ENCODE measurements at places on chromosomes 1 and 21.
A peak's percentile ranks its signal among the peaks of the same experiment; 100 is the strongest.

GRCh38 chr1:116078699-116079223 is 32.4 kb upstream of the MAB21L3 start:
- no peak for DNase-seq

- DNase-seq = peak; percentile 73
Observed at GRCh38 chr1:29235955-29236711, at the start of gene PTPRU. Gene PTPRU, plus strand, starts transcription at chr1:29236522. Its CDS starts 123 bp downstream, at chr1:29236645.

- DNase-seq = no peak
Observed at GRCh38 chr1:246291127-246291526, 216.0 kb downstream of the SMYD3 start.

DNA sequence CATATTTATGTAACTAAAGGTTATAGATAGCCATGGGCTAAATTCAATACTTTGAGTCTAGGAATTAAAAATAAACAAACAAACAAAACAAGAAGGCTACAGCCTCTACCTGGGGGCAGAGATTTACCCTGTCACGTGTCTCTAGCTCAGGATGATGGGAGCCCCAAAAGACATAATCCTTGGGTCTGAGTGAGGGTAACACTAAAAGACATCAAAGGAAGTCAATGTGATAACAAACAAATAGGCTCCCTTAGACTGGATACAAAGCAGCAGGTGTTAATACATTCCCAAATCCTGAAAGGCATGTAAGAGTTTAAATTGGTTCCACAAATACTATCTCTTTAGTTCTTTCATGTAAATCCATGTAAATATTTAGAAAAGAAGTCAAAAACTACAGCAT is 10.7 kb downstream of the MYSM1 start:
- no peak for DNase-seq

DNA sequence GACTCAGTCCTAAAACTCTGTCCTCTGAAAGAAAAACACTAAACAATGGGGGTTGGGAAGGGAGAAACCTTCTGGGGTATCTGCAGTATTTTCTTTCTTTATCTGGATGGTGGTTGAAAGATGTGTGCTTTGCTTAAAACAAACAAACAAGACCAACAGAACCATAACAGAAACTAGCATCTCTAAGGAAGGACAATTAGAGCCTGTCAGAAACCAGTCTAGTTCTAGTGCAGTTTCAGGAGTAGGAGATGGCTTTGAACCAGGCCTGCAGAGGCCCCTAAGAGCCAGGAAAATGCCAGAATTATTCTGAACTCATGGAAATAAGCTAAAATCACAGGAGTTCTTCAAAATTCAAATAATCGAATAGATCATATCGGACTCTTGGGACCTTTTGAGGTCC is 18.5 kb downstream of the ILDR2 start:
- no peak for DNase-seq

GRCh38 chr1:62198781-62199125 is 4.1 kb downstream of the L1TD1 start:
- no peak for DNase-seq

- no peak for DNase-seq
Observed at GRCh38 chr21:20789729-20790500, 208.3 kb upstream of the NCAM2 start.

DNA sequence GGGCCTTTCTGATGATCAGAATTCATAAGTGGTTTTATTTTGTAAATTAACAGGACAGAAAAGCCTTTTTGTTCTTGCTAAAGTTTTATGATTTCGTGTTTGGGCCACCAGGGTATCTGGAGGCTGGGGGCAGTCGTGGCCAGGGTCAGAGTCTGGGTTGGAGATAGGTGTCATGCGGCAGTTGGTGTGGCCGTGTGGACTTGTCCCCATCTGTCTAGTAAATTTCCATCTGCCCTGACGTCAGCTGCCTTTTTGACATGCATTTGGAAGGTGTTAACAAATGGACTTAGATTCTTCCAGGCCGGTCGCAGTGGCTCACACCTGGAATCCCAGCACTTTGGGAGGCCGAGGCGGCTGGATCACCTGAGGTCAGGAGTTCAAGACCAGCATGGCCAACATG is 56.8 kb downstream of the SKI start:
- no peak for DNase-seq

DNA sequence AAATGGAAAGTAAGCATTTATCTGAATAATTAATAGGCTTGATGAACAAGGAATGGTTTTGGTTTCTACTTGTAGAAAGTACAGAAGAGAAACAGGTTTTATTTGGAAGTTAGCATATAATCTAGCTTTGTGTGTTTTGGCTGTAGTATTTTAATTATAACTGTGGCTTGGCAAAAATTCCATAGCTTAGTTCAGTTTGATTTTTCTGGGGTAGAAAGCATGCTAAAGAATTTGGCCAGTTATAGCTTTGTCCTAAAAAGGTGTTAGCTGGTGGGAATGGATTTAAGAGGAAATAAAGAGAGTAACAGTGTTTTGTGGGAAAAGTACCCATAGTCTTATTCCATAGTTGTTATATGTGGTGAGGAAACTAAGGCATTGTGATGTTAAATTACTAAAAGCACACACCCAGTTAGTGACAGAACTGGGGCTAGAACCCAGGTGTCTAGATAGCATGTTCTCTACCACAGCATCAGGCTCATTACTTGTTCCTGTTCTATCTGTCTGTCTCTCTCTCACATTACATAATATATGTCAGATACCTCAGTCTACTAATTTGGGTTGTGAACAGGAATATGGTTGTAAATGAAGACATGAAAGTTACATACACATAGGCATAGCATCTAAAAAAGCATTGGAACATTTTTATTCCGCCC is 55.0 kb downstream of the MPZL1 start:
- DNase-seq = no peak

All from OCI-LY7 (cell line).